Renal cortical epithelial cell (primary cell): ENCODE measurements at places on chromosomes 3 and 15. TPM values are rescaled to one million over a fixed set of nuclear protein-coding genes. Genes with fewer than 3 reads are reported as not detected.

CLDN16 gene
- total RNA-seq, result 30.2 and 41.8 TPM in 2 replicates

PRSS50 gene
- 0.17 TPM in 1 of 2 replicates, not detected in the other for total RNA-seq

- DNase-seq, result peak; percentile 30
Observed at GRCh38 chr3:111627092-111627491, 31.9 kb upstream of the ZBED2 start.

SEMA3G gene
- total RNA-seq, result 0.05 and 0.17 TPM in 2 replicates

C3orf38 gene
- total RNA-seq, result 26.7 and 35.3 TPM in 2 replicates

GRCh38 chr15:71683411-71684274, 126.7 kb upstream of the NR2E3 start:
- no peak for DNase-seq

GRCh38 chr3:34483311-34483887, 685.0 kb downstream of the PDCD6IP start:
- DNase-seq, result no peak

DNA sequence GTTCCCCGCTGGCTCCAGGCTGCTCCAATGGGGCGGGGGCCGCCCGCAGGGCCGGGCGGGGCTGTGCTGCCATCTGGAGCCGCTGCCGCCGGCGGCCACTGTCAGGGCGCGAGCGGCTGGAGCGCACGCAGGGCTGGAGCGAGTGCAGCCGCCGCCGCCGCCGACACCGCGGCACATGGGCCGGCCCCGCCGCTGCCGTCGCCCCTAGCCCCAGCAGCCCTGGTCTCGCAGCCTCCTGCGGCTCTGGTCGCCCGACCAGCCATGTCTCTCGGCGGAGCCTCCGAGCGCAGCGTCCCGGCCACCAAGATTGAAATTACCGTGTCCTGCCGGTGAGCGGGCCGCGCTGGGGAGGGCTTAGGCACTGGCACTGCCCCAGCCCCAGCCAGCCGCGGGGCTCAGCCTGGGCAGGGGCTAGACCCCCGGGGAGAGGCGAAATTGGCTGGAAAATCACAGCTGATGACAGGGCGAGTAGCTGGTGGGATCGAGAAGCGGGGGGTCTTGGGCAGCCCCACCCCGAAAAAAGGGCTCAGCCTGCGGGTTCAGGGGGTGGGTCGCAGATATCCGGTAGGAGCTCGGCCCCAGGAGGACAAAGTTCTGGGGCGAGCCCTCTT, at the start of gene CPNE9:
CPNE9 (plus strand) TSS at position 98 of the 611 bp plus-strand sequence; CDS start at position 262, 164 bp downstream.
- DNase-seq, result no peak

GRCh38 chr3:27253831-27254230, 115.4 kb downstream of the NEK10 start:
- DNase-seq, result peak; percentile 55

DNA sequence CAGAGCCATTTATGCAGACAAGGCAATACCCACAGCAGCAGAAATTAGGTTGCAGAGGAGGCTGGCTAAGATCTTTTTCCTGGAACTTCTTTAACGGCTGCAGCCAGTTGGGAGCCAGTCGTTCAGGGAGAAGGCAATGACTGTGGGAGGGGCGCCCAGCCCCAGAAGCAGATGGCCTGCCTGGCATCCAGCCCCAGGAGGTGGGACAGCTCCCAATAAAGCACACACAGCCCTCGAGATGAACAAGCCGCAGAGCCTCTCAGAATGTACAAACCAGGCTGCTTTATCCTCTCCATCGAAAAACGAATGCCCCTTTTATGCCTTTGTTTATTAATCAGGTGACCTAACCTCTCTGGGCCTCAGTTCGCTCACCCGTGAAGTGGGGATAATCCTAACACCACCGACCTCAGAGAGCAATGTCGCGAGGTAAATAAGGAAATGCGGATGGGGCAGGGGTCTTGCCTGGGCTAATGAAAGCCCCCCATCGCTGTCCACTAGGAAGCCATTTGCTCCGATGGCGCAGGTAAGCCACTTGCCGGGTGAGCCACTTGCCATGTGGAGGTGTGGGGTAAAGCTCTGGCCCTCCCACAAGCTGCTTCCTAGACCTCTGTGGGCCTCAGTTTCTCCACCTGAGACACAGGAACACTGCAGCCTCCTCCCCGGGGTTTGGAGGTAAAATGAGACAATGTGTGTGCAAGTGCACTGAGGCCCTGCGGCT, 35.8 kb downstream of the MGLL start:
- no peak for DNase-seq

GRCh38 chr3:108178676-108179075, 43.5 kb downstream of the IFT57 start:
- DNase-seq, result no peak

- DNase-seq, result peak; percentile 49
Observed at GRCh38 chr15:96735632-96736240, 405.2 kb downstream of the NR2F2 start.

MOBP gene
- total RNA-seq, result 1.6 TPM in 1 of 2 replicates, not detected in the other

- peak; percentile 64 for DNase-seq
Observed at GRCh38 chr15:57640930-57641682, 49.4 kb downstream of the MYZAP start.

- peak; percentile 53 for DNase-seq
Observed at GRCh38 chr3:160885791-160886286, 129.8 kb downstream of the PPM1L start.

SYNPR gene
- total RNA-seq, result not detected in 2 replicates

ALDH1A2 gene
- 23.1 and 26.8 TPM in 2 replicates for total RNA-seq

DNA sequence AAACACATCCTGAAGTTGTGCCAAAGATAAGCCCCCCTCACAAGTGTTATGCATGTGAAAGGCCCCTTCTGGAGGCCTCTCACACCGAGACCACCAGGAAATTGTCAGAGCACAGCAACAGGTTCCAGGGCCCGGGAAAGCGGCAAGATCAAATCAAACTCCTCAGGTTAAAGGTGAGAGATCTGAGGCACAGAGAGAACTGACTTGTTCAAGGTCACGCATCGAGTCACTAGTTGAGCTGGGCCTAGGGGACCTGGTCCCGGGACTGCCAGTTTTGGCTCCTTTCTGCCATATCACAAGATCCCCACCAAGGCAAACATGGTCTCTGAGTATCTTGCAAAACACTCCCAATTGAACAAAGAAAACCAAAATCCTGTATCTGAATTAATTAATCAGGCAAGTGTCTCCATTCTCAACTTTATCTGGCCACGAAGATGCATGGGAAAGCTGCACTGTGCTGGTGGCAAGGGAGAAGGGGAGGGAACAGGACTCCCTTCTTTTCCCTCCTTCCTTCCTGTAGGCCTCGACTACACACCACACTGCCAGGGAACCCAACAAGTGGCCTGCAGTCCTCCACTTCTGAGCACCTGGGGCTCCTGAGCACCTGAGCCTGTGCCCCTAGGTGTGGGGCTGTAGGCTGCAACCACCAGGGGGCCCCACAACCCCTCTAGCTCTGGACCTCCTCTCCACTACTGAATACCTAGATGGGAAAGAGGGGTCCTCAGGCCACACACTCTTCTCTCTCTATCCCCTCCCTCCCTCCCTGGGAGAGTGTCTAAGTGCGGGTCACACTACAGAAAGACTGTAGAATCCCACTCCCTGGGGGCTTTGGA, 37.3 kb downstream of the ANP32A start:
- no peak for DNase-seq
